A549 treated with CORT108297 at 1 μM for 4 hours (cell line): ENCODE measurements at places on chromosomes 2 and 18. TPM values are rescaled to one million over a fixed set of nuclear protein-coding genes. Genes with fewer than 3 reads are reported as not detected.

ELMOD3 gene
- total RNA-seq = 10.8 to 14.5 TPM (median 12.7 TPM) in 5 replicates

FER1L5 gene
- 0.01 to 0.02 TPM (median 0.01 TPM) in 3 of 5 replicates, not detected in the others for total RNA-seq

QPCT gene
- total RNA-seq = 16.9 to 19.5 TPM (median 18.4 TPM) in 5 replicates

PJVK gene
- total RNA-seq = 1.1 to 1.5 TPM (median 1.3 TPM) in 5 replicates

SLC30A3 gene
- 2.4 to 4.1 TPM (median 3.9 TPM) in 5 replicates for total RNA-seq

PTPRN gene
- 1.1 to 1.9 TPM (median 1.6 TPM) in 5 replicates for total RNA-seq

ANKRD36C gene
- 2.5 to 5.4 TPM (median 5.1 TPM) in 5 replicates for total RNA-seq

GBX2 gene
- total RNA-seq = 2.1 to 3.1 TPM (median 2.9 TPM) in 5 replicates

CDH20 gene
- not detected in 5 replicates for total RNA-seq

NFU1 gene
- 44.6 to 50.5 TPM (median 46.2 TPM) in 5 replicates for total RNA-seq

STK39 gene
- total RNA-seq = 14.0 to 20.2 TPM (median 17.7 TPM) in 5 replicates

ATP6V1B1 gene
- 1.5 to 2.6 TPM (median 2.4 TPM) in 5 replicates for total RNA-seq

CTNNA2 gene
- 0.17 to 0.35 TPM (median 0.28 TPM) in 5 replicates for total RNA-seq

GPR45 gene
- total RNA-seq = not detected in 5 replicates

IL1RL1 gene
- total RNA-seq = 0.67 to 1.2 TPM (median 0.86 TPM) in 5 replicates

GALR1 gene
- not detected in 5 replicates for total RNA-seq

SYT4 gene
- not detected in 5 replicates for total RNA-seq

TWIST2 gene
- total RNA-seq = 10.5 to 20.7 TPM (median 19.4 TPM) in 5 replicates

GPR148 gene
- not detected in 5 replicates for total RNA-seq

RTTN gene
- total RNA-seq = 5.2 to 6.6 TPM (median 6.1 TPM) in 5 replicates

AMER3 gene
- not detected in 5 replicates for total RNA-seq

POTEI gene
- total RNA-seq = 0.01 TPM in 2 of 5 replicates, not detected in the others

CYP27A1 gene
- total RNA-seq = 0.12 to 0.18 TPM (median 0.15 TPM) in 5 replicates

ST8SIA5 gene
- 0.03 to 0.05 TPM in 2 of 5 replicates, not detected in the others for total RNA-seq

PDE1A gene
- total RNA-seq = 0.09 to 0.18 TPM (median 0.14 TPM) in 5 replicates

SERPINB10 gene
- not detected in 5 replicates for total RNA-seq

CHST10 gene
- 15.6 to 17.3 TPM (median 16.0 TPM) in 5 replicates for total RNA-seq

TFPI gene
- total RNA-seq = 42.5 to 65.2 TPM (median 55.3 TPM) in 5 replicates

KIAA2012 gene
- total RNA-seq = not detected in 5 replicates

GRHL1 gene
- 0.64 to 1.3 TPM (median 0.99 TPM) in 5 replicates for total RNA-seq
